Fibroblast of the conjunctiva (primary cell): ENCODE measurements at places on chromosomes 3 and 15.

DNA sequence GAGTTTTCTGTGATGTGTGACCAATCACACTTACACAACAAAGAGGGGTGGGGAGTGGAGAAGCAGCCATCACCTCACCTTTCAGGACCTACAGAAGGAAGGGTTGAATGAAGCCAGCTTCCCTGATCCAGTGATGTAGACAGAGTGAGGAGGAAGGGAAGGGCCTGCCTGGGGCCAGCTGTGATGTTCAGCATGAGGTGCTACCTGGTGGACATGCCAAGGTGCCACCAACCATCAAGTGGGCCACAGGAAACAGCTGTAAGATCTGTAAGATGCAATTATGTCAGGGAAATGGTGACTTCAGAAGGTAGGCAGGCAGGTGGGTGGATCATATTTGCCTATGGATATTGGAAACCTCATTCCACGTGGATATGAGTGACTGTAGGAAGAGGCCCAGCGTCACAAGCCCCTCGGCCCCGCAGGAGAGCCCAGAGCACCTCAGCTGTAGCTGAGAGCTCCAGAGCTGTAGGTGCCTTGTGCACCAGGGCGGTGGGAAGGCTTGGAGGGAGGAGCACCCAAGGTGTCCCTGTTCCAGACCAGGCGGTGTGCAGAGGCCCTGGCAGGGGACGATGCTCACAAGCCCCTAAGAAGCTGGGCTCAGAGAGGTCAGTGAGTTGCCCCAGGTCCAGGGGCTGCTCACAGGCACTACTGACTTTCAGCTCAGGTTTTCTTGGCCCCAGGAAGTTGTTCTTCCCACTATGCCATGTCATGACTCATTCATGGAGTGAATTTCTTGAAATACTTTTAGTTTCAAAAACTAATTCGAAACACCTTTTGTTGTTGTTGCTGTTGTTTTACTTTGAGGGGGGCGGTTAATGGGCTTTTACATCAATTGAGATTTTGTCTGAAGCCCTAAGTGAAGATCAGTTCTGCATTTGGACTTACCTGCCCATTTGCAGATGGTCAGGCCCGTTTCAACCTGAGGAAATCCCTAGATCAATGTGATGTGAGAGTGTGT, 94.2 kb upstream of the ALDH1A3 start:
- no peak for DNase-seq

DNA sequence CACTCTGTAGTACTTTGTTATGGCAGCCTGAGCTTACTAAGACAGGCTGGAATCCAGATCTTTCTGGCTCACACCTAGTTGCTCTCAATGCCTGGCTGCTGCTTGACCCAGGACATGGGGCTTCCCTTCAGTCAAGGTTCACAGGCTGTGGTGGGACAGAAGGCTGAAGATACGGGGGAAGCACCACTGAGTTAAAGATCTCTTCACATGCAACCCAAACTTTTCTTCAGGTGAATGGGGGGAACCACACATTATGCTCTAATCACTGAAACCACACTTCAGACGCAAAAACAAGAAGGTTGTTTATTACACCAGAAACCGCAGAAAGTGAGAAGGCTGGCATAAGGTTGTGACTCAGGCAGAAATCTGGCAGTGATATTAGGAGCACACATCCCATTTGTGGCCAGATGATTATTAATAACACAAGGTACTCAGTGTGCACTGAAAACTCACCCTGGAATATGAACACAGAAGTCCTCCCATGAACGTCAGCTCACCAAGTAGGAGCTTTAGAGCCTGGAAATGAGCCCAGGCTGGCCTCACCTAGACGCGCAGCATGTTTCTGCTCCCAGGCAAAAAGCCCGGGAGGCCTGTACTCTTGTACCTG, 230.5 kb upstream of the CHRNA7 start:
- no peak for DNase-seq

GRCh38 chr15:99453637-99454030, 112.2 kb upstream of the MEF2A start:
- DNase-seq: no peak

- peak; percentile 85 for DNase-seq
Measured at GRCh38 chr3:177468331-177468730, 271.0 kb upstream of the TBL1XR1 start.

DNA sequence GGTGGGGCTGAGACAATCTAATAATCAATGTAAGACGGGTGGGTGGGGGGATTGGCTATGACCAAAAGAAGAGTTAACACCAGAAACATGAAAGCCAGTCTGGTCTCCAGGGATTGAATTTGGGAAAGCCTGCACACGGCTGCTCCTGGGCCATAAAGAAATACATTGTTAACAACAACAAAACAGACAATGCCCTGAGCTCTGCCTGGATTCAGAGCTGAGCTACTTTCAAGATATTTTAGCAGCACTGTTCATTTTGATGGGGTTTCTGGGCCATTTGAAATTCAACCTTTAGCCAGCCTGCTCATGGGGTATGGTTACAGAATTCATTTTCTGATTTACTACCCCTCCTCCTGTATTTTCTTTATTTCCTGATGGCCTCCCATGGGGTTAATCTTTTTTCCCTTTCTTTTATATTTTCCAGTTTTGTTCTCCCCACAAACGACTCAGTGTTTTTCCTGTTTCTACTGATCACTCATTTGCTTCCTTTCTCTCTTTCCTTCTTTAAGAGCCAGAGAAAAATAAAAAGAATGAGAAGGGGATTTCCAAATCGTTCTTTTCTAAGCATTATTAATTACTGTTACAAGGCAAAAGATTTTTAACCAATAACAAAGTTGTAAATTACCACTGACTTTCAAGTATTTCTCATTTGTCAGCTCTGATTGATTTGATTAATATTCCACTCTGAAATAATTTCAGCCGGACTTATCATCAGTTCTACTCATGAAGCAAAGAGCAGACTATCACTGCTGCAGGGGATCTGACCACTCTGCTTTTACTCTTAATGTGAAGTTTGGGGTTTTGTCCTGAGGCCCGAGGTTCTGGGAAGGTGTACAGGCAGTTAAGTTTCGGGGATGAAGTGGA, 19.6 kb downstream of the NR2F2 start:
- no peak for DNase-seq

DNA sequence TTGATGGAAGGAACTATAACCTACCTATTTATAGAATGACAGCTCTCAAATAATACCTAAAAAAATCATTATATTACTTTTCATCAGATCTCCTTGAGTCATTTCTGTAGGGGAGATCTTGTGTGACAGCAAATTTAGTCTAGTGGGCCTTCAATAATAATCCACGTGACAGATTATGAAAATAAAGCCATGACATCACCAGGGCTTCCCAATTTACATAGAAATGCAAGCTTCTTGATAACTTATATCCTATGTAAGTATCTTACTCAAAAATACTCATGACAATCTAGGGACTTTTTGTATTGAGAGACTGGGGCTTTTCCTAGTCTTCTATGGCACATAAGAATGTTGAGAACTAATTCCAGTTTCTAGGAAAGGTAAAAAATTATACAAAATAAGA, 21.6 kb downstream of the IFT57 start:
- DNase-seq: no peak

DNA sequence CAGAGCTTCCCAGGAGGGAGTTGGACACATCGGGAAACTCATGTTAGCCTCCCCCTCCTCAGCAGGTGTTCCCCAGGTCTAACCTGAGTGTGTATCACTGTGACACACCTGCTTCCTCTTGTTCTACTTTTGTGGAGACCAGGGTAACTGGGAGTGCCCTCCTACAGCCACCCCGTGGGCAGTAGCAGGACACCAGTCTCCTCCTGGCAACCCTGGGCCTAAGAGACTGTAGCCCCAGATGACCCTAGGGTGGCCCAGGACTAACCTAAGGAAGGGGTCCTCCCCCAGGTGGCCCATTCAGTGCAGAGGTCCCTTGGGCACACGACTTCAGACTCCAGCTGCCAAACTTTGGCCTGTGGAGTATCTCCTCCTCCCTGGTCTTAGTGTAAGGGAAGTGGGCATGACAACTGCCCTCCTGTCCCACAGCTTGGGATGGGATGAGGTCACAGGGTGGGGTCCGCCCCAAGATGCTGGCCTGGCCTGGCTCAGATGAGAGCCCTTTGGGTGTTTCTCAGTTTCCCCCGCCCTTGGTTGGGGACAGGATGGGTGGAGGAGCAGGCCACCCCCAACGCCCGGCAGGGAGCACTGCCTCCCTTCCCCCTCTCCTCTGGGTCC, 4.8 kb downstream of the CSK start:
- no peak for DNase-seq

DNA sequence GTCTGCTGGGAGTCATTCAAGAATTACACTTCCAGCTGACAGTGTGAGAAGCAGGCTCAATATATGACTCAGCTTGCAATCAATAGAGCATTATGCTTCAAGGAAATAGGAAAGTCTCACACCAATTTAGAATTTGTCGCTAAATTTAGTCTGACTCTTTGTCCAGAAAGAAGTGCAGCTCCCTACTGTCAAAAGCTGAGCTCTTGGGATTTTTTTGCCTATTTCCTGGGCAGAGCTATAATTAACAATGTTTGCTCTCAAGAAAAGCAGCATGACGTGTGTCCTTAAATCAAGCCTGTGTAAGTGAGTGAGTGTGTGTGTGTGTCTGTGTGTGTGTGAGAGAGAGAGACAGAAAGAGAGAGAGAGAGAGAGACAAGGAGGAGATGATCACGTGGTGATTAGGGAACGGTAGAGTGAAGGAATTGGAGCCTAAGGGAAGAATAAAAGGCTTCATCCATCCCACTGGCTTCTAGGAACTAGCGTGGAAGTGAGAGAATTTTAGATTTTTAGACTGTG, 16.4 kb upstream of the SLC35G2 start:
- DNase-seq: no peak

DNA sequence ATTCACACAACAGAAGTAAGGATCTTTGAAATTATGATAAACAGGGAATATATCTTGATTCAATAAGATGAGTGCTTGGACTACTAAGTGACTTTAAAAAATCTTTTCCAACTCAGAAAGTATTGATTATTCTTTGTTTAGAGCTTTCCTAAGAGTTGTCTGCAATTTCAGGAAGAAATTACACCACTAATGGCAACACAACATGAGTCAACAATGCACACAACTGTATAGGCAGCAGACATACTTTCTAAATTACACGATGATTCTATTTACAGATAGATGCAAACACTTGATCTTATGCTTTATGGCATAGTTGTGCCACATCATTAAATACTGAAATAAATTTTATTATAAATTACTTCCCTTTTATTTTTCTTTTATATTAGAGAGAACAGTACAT, 4.4 kb downstream of the NAA50 start:
- no peak for DNase-seq

GRCh38 chr15:93997071-93997658, 234.2 kb upstream of the MCTP2 start:
- no peak for DNase-seq

DNA sequence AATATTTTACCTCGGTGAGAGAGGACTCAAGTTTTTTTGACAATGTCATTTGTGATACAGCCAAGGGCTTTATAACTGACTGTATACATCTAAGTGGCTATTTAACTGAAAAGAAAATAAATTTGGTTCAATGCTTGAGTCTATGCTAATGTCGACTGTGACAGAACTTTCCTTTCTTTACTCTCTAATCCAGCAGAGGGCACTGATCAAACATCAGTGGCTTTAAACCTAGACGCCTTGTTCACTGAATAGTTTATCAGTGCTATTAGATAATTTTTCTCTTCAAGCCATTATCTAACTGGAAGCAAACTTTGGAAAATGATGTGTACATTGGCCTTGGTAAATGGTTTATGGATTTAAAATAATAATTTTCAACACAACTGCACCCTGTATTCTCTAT, 285.1 kb downstream of the CHL1 start:
- DNase-seq: no peak

DNA sequence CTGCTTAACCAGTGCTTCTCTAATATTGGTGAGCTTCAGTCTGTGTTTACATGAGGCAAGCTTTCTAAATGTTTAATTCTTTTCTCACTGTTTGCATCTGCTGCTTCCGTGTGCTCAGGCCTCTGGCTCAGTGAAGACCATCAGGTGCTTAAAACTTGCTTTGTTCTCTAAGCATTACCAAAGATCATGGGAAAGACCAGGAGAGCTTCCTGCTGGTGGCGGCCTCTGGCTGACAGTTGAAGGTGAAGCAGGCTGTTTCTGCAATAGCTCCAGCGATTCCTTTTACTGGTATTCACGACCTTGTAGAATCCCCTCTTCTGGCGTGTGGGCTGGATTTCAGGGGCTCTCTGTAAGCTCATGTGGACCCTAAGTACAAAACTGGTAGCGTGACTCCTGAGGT, 45.1 kb downstream of the EDEM1 start:
- DNase-seq: no peak

GRCh38 chr15:94924057-94924456, 692.7 kb downstream of the MCTP2 start:
- no peak for DNase-seq

DNA sequence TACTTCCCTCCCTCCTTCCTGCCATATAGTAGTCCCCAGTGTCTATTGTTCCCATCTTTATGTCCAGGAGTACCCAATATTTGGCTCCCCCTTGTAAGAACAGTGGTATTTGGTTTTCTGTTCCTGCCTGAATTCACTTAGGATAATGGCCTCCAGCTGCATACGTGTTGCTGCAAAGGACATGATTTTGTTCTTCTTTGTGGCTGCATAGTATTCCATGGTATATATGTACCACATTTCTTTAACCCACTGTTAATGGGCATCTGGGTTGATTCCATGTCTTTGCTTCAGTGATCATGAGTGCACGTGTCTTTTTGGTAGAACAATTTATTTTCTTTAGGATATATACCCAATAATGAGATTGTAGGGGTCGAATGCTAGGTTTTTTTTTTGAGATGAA, 19.3 kb downstream of the SPRED1 start:
- DNase-seq: no peak

DNA sequence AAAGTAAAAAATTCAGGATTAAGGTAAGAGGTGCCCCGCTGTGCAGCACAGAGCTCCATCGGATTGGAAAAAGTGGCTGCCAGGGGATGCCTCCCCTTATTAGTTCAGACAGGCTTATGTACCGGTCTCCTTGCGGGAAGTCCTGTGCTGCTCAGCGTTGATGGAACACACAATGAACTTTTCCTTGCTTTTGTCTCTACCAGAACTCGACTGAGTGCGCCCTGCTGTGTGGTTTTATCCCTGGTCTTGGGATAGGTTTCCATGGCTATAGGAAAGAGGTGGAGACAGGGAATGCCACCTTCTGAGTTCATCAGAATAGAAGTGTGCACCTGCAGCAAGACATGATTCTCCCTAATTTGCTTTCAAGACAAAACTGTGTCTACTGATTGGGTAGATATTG, 745.9 kb upstream of the CFAP20DC start:
- DNase-seq: no peak

GRCh38 chr3:108292450-108292849, 3.9 kb upstream of the HHLA2 start:
- DNase-seq: no peak

GRCh38 chr3:194165271-194166018, 29.5 kb downstream of the HES1 start:
- DNase-seq: no peak

DNA sequence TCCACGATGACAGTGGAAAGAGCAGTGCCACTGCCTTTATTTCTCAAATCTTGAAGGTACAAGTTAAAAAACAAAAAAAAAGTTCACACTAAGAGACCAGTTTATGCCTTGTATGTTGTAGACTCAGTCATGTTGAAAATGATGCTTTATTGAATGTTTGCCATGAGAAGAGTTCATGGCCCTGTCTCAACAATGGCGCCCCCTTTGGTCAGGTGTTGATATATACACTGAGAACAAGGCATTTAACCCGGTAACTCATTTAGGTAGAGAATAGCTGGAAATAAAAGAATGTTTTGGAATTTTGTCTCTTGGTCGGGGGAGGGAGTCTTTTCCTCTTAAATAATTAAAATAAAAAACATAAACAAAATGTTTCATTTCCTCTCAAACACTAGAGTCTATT, 145.6 kb upstream of the SLC2A2 start:
- DNase-seq: no peak
